NCI-H1436 treated with DMSO at 0.1 percent for 48 hours (cell line): ENCODE measurements at places on chromosomes 3 and 15.
A peak's percentile ranks its signal among the peaks of the same experiment; 100 is the strongest.

DNA sequence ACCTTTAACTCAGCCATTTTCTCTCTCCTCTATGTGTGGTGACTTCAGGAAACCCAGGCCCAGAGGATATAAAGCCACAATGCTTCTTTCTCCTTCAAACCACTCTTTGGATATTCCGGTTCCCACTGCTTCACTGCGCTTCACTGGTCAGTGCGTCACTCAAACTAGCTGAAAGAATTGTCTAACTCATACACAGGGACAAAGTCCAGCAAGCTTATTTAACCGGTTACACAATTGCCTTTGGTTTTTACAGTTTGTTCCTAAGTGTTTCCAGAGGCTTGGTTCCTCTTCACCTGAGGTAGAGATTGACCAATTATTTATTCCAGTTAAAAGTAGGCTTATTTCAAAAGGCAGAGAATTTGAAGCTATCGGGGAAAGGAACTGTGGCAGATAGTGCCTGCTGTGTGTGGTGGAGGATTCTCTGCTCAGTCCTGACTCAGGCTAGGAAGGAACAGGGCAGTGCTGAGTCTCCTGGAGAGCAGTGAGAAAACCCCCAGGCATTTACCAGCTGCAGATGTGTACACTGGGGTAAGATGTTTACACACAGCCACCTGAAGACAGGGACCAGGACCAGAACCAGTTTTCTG, at the start of gene HGD:
HGD (minus strand) TSS at position 145 of the 587 bp plus-strand sequence; CDS start at position 17, 128 bp downstream.
- no peak for DNase-seq

DNA sequence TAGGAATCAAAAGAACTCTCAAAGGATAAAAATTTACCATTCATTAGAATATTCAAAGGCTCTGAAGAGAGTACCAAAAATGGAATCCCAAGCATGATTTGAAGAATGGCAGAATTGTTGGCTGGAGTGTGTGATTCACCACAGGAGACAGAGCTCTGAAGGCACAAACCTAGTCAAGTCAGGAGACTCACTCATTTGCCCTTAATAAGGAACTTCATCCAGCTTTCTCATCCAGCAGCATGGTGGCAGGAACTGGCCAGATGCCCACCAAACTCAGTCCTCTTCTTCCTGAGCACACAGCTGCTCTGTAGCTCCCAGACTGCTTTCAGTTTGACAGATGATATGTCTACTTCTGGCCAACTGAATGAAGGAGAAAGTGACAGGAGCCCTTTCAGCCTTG, 16.5 kb upstream of the HEG1 start:
- DNase-seq = no peak

DNA sequence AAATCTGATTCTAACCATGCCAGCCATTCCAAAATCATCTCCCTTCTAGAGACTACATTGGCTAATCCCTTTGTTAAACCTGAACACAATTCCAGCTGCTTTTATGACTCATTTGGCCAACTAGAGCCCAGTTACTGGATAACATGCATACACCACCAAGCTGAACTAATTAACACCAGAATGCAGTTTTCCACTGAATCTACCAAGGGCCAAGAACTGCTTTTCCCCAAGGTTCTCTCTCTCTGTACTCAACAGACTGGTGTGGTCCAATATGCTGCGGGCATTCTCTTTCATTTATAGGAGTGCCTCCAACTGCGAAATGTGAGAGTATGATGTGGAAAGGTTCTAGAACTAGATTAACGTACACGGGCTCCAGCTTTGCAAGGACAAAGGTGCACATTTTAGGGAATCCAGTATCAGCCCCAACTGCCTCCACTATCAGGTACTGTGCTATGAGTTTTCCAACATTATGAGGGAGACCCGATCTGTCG, 1.5 kb downstream of the CHSY1 start:
- no peak for DNase-seq

DNA sequence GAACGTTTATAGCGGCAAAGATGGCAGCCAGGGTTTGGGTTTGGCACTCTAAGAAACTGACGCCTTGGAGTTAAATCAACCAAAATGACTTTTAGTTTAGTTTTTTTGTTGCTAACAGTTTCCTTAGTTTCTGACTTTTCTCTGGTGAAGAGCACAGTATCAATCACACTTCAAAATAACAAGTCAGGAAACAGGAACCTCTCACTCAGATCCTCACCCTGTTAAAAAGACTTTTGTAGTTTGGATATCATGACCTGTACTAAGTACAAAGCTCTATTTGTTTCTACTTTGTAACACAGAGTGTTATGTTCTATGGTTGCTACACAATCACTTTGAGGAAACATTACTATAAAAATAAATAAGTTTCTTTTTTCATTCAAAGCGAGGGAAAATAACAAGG, 51.1 kb downstream of the ATP10A start:
- no peak for DNase-seq

- peak; percentile 35 for DNase-seq
Observed at GRCh38 chr3:134473868-134474546, 11.8 kb downstream of the ANAPC13 start.

- no peak for DNase-seq
Observed at GRCh38 chr3:59563966-59564365, 514.1 kb upstream of the CFAP20DC start.

- DNase-seq = no peak
Observed at GRCh38 chr15:93986400-93986984, 244.9 kb upstream of the MCTP2 start.

GRCh38 chr3:179179979-179180759, 32.0 kb downstream of the PIK3CA start:
- peak; percentile 93 for DNase-seq

DNA sequence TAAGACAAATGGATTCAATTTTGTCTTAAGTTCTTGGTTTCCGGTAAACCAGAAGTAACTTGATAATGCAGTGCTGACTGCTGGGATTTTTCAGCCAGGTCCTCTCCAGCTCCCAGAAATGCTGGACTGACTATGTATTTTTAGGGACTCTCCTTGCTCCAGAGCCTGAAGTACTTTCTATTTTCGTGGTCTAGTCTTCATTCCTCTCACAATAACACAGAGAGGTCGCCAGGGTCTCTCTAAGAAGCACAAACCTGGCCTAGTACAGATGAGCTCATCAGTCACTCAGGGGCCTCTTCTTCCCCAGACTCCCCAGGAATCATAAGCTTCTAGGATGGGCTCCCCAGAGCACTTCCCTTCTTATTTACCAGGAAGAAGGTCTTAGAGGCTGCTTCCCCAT, 85.8 kb downstream of the FAM174B start:
- no peak for DNase-seq

DNA sequence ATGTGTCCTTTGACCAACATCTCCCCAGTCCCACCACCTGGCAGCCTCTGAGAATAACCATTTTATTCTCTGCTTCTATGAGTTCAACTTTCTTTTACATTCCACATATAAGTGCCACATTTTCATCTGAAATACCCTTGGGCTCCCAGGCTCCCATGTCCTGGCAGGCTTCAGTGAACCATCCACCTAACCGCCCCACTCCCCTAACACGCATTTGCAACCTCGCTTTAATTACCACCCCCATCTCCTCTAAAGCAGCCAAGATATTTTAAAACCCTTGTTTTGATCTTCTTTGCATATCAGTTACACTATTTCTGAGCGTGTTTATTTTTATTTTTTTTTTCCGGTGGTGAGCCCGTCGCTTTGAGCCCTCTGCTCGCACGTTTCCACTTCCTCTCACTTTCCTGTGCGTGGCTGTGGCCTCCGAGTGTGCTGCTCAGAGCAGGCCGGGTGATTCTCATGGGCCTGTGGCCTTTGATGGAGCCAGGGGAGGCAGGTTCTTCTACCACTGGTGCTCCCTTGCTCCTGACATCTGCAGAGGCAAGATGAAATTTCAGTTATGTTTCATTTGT, 195.4 kb upstream of the LPP start:
- DNase-seq = no peak

DNA sequence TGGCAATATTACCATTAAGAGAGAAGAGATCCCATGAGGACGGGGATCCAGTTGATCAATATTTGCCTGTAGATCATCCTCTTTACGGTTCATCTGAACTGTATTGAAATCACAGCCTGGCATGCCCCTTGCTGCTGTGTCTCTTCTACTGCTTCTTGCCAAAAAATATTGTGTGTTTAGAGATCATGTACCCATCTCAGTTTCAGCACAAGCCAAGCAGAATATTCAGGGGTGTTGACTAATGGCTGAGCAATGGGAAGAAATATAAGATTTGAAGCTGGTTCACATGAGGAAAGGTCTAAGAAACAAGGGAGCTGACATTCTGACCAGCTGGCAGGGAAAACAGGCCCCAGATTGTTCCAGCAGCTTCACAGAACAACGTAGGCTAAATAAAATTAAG, 21.3 kb downstream of the ATP13A5 start:
- DNase-seq = no peak
